Activated gamma-delta T cell treated with anti-CD3 and anti-CD28 coated beads, Interleukin-2, amount 50 U/mL, for 16 hours (primary cell): ENCODE measurements at places on chromosomes 7 and 10.

GRCh38 chr7:139181404-139181803, 49.6 kb upstream of the UBN2 start:
- DNase-seq, result no peak

GRCh38 chr7:102270178-102270887, 16.3 kb upstream of the SH2B2 start:
- DNase-seq, result no peak

DNA sequence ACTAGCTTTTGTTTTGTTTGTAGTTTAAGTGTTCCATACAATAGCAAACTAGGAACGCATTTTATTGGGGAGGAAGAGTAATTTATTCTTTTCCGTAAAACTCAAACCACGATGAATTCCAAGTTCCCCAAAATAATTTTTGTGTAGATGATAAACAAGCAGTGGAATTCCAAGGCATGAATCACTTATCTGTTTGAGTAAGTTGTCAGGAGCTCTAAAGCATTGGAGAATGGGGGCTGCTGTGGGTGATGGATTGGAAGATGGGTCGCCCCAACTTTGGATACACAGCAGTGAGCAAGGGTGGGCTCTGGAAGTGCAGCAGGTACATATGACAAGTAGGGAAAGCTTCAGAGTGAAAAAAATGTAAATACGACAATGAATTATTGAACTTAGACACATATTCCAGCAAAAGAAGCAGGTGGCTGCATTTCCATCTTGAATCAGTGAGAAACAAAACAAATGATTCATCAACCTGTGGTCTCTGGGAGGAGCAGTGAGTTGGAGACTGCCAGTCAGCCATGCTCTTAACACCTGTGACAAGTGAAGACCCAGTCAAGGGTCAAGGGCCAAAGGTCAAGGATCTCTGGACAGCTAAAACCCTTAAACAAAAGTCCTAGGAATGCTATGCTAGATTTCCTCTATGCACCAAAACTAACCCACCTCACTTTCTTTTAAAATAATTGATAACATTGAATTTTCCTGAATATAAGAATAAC, 34.2 kb upstream of the ADRB1 start:
- DNase-seq, result no peak

DNA sequence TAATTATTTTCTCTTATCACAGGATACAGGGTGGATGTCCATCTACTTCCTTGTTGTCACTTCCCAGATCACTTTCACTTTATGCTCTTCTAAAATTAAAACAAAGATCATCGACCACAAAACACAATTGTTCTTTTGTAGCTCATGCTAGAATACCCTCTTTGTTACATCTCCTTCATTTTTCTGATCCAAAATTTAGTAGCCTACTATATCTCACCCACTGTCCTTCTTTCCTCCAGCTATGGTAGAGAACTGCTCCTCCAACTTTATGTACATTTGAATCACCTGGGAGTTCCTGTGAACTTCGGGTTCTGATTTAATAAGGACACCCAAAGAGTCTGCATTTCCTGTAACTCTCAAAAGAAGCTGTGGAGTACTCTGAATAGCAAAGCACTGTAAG, 1.2 kb upstream of the AHR start:
- DNase-seq, result no peak

GRCh38 chr7:79502151-79502550, 48.7 kb upstream of the MAGI2 start:
- DNase-seq, result no peak
